ENCODE measurements at places on chromosomes 2 and 18. TPM values are rescaled to one million over a fixed set of nuclear protein-coding genes. Genes with fewer than 3 reads are reported as not detected.

Gene CCDC178
- total RNA-seq = not detected

GRCh38 chr18:49596687-49597086 lies 34.8 kb downstream of the LIPG start:
- H3K4me1 ChIP-seq = peaks cover 4% of the 10 kb centered on the region
- no peak overlapping the region for H3K27ac ChIP-seq
- H3K4me3 ChIP-seq = no peak overlapping the region
- DNase-seq = no peak
- no peaks in the 10 kb centered on the region for H3K36me3 ChIP-seq

- no peak overlapping the region for H3K4me3 ChIP-seq
- no peaks in the 10 kb centered on the region for H3K4me1 ChIP-seq
- DNase-seq = no peak
- peaks cover 9% of the 10 kb centered on the region for H3K27me3 ChIP-seq
- H3K36me3 ChIP-seq = no peaks in the 10 kb centered on the region
Observed at GRCh38 chr2:114011713-114012112, 121.8 kb downstream of the ACTR3 start.

Gene DLGAP1
- total RNA-seq = not detected

Gene LGALSL
- total RNA-seq = 1.1 TPM

Gene DSC1
- 0.16 TPM for total RNA-seq

- no peak overlapping the region for H3K27ac ChIP-seq
- H3K27me3 ChIP-seq = no peaks in the 10 kb centered on the region
- DNase-seq = no peak
- H3K4me1 ChIP-seq = no peaks in the 10 kb centered on the region
- H3K36me3 ChIP-seq = no peaks in the 10 kb centered on the region
Observed at GRCh38 chr2:5454051-5454390, 238.2 kb upstream of the SOX11 start.

GRCh38 chr2:43524177-43524965 lies 71.5 kb downstream of the THADA start:
- H3K4me1 ChIP-seq = no peaks in the 10 kb centered on the region
- peaks cover 31% of the 10 kb centered on the region for H3K36me3 ChIP-seq
- DNase-seq = no peak
- no peak overlapping the region for H3K4me3 ChIP-seq

GRCh38 chr18:74556126-74556525 lies 21.8 kb downstream of the CNDP1 start:
- no peak overlapping the region for H3K27ac ChIP-seq
- H3K4me3 ChIP-seq = no peak overlapping the region

GRCh38 chr2:191023235-191023679 lies 9.3 kb upstream of the STAT1 start:
- H3K27me3 ChIP-seq = no peaks in the 10 kb centered on the region
- peaks cover 32% of the 10 kb centered on the region for H3K36me3 ChIP-seq
- H3K4me3 ChIP-seq = no peak overlapping the region

Gene TCF23
- total RNA-seq = not detected

Gene PLCD4
- 0.26 TPM for total RNA-seq

Gene SMYD1
- not detected for total RNA-seq

DNA sequence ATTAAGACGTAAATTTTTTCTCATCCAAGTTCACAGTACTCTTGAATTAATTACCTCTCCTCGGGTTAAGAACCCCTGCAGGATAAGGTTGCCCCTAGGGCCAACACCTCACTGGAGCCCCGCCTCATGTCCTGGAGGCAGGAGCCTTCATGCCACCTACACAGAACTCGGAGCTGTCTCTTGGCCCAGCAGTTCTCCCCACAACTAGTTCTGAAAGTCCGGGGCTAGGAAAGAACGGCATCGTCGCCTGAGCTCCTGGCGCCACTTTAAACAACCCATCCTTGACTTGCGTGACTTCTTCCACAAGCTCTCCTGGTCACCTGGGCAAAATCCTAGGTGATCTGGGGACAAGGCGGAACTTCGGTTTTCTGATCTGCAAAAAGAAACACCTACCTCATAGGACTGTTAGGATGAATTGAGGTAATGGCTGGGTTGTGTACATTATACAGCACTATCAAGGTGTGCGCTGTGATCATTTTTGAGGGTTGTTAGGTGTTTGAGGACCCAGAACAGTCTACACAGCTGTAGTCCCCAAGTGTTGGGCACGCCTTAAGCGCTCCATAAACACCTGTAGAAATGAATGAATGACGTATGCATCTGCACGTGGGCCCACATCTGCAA lies 641 bp upstream of the ITGA6 start:
- peaks cover 53% of the 10 kb centered on the region for H3K27me3 ChIP-seq
- peak overlapping the region; percentile 40 for H3K27ac ChIP-seq
- peaks cover 26% of the 10 kb centered on the region for H3K4me1 ChIP-seq
- H3K36me3 ChIP-seq = no peaks in the 10 kb centered on the region
- DNase-seq = no peak

DNA sequence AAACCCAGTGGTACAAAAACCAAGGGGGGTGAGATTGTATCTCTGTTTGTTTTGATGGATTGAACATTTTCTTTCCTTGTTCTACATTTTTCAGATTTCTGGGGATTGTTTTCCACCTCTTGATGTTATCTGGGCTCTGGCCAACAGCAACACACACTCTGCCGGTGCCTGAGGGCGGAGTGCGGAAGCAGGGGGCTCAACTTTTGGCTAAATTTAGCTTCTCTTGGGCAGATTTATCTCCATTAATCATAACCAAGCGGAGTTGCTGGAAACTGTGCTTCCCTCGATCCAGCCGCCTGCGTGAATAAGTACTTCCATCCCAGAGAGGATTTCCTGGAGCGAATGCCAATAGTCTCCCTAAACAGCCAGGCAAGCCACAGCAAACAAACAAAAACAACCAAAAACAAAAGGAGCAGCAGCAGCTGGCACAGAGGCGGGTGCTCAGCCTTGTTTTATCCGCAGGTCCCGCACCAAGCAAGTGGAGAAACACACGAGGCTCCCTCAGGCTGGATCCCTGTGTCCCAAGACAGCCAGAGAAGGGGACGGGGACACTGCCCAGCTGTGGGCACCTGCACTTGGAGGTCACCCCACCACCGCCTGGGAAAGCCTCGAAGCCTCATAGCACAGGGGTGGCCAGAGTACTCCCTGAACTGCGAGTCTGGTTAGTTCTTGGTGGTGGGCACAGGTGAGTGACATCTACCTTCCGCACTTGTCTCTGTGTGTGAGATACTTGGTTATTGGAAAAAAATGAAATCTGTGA lies 143.4 kb downstream of the NDUFA10 start:
- no peak for DNase-seq
- H3K4me3 ChIP-seq = no peak overlapping the region
- H3K36me3 ChIP-seq = no peaks in the 10 kb centered on the region
- H3K27me3 ChIP-seq = peaks cover 10% of the 10 kb centered on the region

Gene IL1RL1
- 0.21 TPM for total RNA-seq

DNA sequence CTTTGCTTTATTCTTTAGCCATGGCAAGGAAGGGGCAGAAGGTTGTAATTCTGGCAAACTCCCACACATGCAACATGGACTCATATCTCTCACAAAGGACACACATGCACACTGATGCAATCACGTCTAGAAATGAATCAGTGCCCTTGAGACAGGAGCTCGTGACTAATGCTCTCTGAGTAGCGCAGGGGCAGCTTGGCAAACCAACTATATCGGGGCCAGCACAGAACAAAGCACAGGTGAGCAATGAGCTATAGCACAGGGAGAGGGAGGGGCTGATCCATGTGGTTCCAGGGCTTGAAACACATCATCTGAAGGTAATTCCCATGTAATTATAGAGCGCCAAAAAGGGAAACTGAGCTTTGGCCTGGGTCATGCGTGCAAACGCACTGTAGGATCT lies 165.2 kb upstream of the KLF7 start:
- H3K27me3 ChIP-seq = no peaks in the 10 kb centered on the region
- no peak overlapping the region for H3K4me3 ChIP-seq
- H3K27ac ChIP-seq = no peak overlapping the region

Gene CNGA3
- total RNA-seq = not detected

GRCh38 chr2:213545481-213545880 lies 261.2 kb downstream of the SPAG16 start:
- no peak for DNase-seq
- H3K36me3 ChIP-seq = no peaks in the 10 kb centered on the region
- no peak overlapping the region for H3K4me3 ChIP-seq

Gene GAL3ST2
- total RNA-seq = 0.34 TPM

DNA sequence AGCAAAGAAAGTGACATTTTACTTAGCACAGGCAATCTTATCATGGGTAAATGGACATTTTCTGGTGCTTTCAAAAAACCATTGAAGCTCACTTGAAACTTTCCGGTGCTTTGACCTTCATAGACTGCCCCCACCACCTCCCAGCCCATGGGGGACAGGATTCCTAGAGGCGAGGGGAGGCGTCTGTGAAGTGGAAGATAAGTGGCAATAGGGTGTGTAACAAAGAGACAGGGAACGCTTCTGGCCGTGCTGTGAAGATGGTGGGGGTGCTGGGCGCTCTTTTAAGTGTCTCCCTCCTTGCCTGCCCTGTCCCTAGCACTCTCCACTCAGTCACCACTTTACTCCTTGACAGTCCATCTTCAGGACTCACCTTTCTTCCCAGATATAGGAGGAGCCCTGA lies 23.4 kb upstream of the GMPPA start:
- H3K4me3 ChIP-seq = no peak overlapping the region
- no peaks in the 10 kb centered on the region for H3K36me3 ChIP-seq
- peaks cover 2% of the 10 kb centered on the region for H3K27me3 ChIP-seq
- no peak for DNase-seq
- H3K4me1 ChIP-seq = peaks cover 5% of the 10 kb centered on the region

- no peak for DNase-seq
- H3K27me3 ChIP-seq = no peaks in the 10 kb centered on the region
- no peaks in the 10 kb centered on the region for H3K4me1 ChIP-seq
- H3K4me3 ChIP-seq = no peak overlapping the region
Observed at GRCh38 chr18:72720116-72720515, 147.7 kb downstream of the NETO1 start.

Gene ZNF385B
- total RNA-seq = not detected

- no peaks in the 10 kb centered on the region for H3K4me1 ChIP-seq
- no peak overlapping the region for H3K4me3 ChIP-seq
- peaks cover 4% of the 10 kb centered on the region for H3K27me3 ChIP-seq
- H3K36me3 ChIP-seq = no peaks in the 10 kb centered on the region
Observed at GRCh38 chr2:200081236-200081635, 125.9 kb downstream of the MAIP1 start.

- no peak overlapping the region for H3K4me3 ChIP-seq
- peaks cover 57% of the 10 kb centered on the region for H3K36me3 ChIP-seq
- peaks cover 9% of the 10 kb centered on the region for H3K4me1 ChIP-seq
- peak overlapping the region; percentile 6 for H3K27ac ChIP-seq
Observed at GRCh38 chr2:101837354-101837753, 139.8 kb downstream of the MAP4K4 start.

Gene CHST10
- total RNA-seq = 6.2 TPM

Gene ASB18
- total RNA-seq = not detected

- H3K4me3 ChIP-seq = no peak overlapping the region
- H3K4me1 ChIP-seq = no peaks in the 10 kb centered on the region
- no peak overlapping the region for H3K27ac ChIP-seq
- no peaks in the 10 kb centered on the region for H3K36me3 ChIP-seq
- DNase-seq = no peak
- peaks cover 27% of the 10 kb centered on the region for H3K27me3 ChIP-seq
Observed at GRCh38 chr18:12076424-12077140, 17.1 kb upstream of the ANKRD62 start.

DNA sequence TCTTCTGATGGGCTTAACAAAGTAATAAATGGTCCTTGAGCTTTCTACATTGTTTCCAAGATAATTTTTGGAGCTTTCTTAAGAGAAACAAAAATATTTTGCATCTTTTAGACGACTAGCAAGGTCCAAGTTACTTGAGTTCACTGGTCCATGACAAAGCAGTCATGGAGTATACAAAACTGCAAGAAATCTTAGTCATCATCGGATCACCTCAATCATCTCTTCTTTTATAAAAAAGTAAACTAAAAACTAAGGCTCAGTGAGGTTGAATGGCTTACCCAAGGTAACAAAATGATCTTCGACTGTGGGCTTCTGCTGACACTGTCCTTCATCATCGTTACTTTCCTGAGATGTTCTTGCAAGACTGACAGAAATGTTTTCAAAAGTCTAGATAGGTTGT lies 11.9 kb downstream of the FIGN start:
- no peak overlapping the region for H3K27ac ChIP-seq
- no peak overlapping the region for H3K4me3 ChIP-seq
- no peaks in the 10 kb centered on the region for H3K4me1 ChIP-seq

DNA sequence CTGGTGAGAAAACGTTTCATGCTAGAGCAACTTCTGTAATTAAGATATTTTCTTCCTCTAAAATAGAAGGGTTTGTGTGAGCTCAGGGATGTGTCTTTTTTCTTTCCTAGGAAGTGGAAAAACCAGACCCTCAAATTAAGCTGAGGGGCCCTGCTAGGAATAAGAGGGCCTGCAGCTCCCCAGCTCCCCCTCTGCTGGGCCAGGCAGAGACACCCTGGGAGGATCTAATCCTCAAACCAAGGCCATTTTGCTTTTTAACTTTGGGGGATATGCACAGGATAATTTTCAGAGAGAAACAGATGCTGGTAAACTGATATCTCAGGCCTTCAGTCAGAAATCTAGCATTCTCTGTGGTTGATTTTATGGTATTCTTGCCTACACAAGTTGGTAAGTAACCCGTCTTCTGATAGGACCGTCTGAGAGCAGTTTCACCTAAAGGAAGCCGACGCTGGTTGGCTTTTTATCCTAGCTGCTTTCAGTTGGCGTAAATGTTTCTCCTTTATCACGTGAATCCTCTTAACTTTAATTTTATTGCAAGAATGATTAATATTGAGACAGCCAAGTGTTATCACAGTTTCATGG lies 34.8 kb downstream of the SNTG2 start:
- H3K27me3 ChIP-seq = peaks cover 3% of the 10 kb centered on the region
- DNase-seq = peak; percentile 49
- H3K4me1 ChIP-seq = peaks cover 25% of the 10 kb centered on the region
- peak overlapping the region; percentile 34 for H3K4me3 ChIP-seq
- peak overlapping the region; percentile 80 for H3K27ac ChIP-seq

- H3K27me3 ChIP-seq = peaks cover 9% of the 10 kb centered on the region
- H3K36me3 ChIP-seq = no peaks in the 10 kb centered on the region
- no peak overlapping the region for H3K27ac ChIP-seq
- H3K4me1 ChIP-seq = peaks cover 6% of the 10 kb centered on the region
- H3K4me3 ChIP-seq = no peak overlapping the region
Observed at GRCh38 chr2:44778671-44779476, 162.6 kb upstream of the SIX3 start.

- no peaks in the 10 kb centered on the region for H3K36me3 ChIP-seq
- no peak overlapping the region for H3K27ac ChIP-seq
- no peaks in the 10 kb centered on the region for H3K4me1 ChIP-seq
- H3K4me3 ChIP-seq = no peak overlapping the region
Observed at GRCh38 chr18:45081566-45082181, 401.0 kb downstream of the SETBP1 start.

Gene ERMN
- total RNA-seq = 2.2 TPM

Gene MC5R
- not detected for total RNA-seq
